ENCODE measurements at places on chromosomes 12 and 14. TPM values are rescaled to one million over a fixed set of nuclear protein-coding genes. Genes with fewer than 3 reads are reported as not detected.

Gene IRAK3
- 4.9 TPM for total RNA-seq

Gene STYK1
- total RNA-seq: not detected

Gene OAS1
- total RNA-seq: 0.18 TPM

Gene SAMD15
- total RNA-seq: 1.7 TPM

Gene ZFHX2
- total RNA-seq: 1.9 TPM

Measured in myometrial cell (primary cell).